ENCODE measurements at places on chromosomes 3 and 15. TPM values are rescaled to one million over a fixed set of nuclear protein-coding genes. Genes with fewer than 3 reads are reported as not detected.

The AMT gene
- 25.1 TPM for polyA plus RNA-seq

- DNase-seq, result peak; percentile 46
Measured at GRCh38 chr3:10758304-10759037, 57.6 kb upstream of the SLC6A11 start.

The SEMA6D gene
- not detected for polyA plus RNA-seq

DNA sequence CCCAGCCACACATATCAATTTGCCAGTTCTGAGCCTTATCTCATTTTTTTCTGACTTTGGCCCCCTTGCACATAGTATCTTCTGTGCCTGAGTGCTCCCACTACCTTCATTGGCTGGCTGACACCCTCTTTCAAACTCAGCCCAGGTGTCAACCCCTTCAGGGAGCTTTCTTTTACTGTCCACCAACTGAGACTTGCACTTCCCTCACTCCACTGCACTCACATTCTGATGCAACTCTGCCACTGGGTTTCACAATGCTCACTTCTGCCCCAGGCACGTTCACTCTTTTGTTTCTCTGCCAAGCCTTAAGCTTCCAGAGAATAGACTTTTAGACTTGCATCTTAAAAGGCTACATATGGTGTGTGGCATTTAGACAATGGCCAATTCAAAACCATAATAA, 101.5 kb upstream of the CBLB start:
- peak; percentile 54 for DNase-seq

GRCh38 chr3:195911946-195912270, 3.6 kb upstream of the TNK2 start:
- no peak for DNase-seq

DNA sequence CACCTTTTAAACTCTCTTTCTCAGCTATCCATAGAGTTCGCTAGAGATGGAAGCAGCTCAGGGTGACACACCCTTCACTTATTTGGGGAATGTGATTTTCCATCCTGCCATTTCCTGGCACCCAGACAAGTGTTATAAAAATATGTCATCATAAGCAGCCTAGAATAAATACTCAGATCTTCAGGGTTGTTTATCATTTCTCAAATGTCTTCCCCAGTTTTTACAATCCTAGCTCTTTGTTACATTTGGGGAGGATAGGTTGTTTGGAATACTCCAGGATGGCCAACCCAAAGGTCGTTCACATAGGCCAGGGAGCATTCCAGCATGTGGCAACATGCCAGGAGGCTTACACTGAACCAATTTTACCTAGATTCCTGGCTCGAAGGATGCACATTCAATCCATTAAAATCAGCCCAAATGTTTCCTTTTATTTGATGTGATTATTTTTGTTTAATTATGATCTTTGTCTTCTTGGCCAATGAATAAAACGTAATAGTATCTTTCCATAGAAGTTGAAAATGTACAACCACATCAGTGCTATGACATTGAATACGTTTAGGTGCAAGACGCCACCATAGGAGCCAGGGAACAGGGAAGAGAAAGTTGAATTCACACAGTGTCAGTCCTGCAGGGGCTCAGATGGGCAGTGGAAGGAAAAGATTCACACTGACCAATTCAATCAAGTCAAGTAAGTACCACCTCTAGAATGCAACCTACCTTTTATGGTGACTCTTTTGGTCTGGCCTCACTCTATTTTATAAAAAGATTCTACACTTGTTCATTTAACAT, 537.7 kb upstream of the MDFIC2 start:
- no peak for DNase-seq

The GATA2 gene
- 0.31 TPM for polyA plus RNA-seq

DNA sequence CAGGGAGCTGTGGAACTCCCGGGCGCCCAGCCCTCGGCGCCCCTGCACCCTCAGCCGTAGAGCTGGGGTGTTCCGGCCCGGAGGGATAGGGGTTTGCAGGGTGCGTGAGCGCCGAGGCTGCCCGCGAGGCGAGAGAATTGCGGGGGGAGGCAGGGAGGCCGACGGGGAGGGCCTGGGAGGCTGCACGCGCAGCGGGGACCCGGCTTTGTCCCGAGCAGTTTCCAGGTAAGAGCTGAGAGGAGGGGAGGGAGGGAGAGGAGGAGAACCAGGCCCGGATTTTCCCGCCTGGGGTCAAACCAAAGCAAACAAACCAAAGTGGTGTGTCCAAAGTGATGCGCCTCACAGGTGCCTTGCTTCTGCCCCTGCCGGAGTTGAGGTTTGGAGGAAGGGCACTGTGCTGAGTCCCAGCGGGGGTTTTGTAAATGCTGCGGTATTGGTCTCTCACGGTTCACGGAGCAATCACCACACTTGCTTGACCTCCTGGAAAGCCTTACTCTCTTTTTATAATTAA, 146.4 kb downstream of the TJP1 start:
- no peak for DNase-seq

DNA sequence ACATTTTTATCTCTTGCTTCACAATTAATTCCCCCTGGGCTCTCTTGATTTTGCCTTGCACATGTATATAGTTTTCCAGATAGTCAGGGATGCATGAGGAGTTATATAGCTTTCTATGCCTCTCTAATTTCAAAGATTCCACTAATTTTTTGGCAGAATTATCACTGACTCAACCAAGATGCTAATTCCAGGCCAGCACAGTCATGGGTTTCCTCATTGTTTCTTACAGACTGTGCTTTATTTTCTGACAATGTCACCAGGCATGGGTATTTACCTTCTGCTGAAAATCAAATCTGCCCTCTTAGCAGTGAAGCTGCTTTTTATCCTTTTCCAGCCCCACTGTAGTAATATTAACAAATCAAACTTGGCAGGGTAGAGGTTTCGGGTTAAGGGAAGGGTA, 1520.6 kb upstream of the CADM2 start:
- DNase-seq, result no peak

- DNase-seq, result no peak
Measured at GRCh38 chr15:65757256-65757655, 34.8 kb downstream of the DENND4A start.

The KBTBD13 gene
- not detected for polyA plus RNA-seq

DNA sequence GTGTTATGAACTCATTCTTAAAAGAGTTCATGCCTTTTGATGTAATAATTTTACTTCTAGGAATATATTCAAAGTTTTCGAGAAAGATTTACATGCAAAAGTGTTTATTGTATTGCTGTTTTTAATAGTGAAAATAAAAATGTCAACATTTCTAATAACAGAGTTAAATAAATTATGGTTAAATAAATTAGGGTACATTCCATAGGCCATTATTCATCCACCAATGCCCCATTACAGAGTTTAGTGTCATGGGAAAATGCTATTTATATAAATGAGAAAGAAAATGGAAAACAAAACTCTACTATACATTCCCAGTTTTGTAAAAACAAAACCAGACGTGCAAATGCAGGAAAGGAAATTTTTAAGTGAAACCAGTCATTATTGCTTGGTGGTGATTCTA, 538.1 kb upstream of the TBL1XR1 start:
- DNase-seq, result no peak

The SAMMSON gene
- polyA plus RNA-seq, result not detected

The SLC9A9 gene
- polyA plus RNA-seq, result 32.8 TPM

DNA sequence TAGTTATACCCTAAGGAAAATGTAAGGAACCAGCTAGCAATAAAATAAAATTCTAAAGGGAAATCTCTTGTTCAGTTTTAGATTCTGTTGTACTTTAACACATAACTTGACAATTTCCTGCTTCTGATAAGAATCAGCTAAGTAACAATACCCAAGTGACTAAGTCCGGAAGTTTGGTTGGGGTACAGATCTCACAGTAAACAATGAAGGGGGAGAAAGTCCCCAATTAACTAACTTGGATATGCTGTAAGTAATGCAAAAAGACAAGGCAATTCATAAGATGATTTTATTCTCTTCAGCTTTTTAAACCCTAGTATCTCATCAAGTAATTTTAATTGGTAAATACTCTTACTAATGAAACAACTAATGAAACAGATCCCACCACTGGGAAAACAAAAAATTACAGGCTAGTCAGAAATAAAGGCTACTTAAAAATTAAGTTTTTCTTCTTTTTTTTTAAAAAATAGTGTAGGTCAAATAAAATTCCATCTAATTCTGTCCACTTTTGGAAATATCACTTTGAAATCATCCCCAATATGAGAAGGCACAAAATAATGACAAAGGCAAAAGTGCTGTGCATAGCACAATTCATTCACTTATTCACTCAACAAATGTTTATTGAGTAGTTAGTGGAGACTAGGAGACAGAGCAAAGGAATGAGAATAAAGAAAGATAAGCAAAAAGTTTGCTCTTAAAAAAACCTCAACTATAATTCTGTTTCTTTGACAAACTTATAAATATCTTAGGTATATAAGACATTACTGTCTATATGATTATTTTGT, 37.8 kb upstream of the IL20RB start:
- DNase-seq, result no peak

GRCh38 chr3:26712211-26713026, 89.8 kb downstream of the LRRC3B start:
- DNase-seq, result no peak

GRCh38 chr3:99013777-99014315, 112.4 kb upstream of the DCBLD2 start:
- DNase-seq, result no peak

DNA sequence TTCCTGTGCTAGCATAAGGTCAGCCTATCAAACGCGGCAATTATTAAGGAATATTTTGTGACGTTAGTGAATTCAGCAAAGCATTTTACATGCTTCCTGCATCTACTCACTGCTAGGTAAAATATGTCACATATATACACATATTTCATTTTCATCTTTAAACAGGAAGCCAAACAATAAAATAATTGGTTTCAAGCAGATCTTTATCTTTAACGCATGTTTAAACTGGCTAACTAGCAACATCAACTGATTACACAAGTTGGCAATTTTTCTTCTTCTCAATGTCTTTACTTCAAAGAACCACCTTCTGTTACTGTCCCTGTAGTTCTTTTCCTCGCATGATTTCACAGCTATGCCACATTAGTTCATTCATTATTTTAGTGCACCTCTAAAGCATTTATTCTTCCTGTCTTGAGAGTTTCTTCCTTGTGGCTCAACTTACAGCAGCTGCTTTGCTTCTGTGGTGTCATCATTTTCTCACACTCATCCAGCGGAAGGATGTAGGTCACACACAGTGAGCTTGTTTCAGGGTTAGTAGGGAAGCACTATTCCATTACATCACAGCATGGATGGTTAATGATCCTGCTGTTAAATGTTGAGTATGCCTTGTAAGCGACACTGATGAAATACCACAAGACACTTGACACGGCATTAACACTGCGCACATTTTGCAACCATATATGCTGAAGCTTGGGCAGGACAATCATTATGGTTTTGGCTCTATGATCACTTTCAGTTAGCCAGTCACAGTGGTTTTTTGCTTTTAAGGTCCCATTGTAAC, 2.3 kb upstream of the BCHE start:
- DNase-seq, result no peak

DNA sequence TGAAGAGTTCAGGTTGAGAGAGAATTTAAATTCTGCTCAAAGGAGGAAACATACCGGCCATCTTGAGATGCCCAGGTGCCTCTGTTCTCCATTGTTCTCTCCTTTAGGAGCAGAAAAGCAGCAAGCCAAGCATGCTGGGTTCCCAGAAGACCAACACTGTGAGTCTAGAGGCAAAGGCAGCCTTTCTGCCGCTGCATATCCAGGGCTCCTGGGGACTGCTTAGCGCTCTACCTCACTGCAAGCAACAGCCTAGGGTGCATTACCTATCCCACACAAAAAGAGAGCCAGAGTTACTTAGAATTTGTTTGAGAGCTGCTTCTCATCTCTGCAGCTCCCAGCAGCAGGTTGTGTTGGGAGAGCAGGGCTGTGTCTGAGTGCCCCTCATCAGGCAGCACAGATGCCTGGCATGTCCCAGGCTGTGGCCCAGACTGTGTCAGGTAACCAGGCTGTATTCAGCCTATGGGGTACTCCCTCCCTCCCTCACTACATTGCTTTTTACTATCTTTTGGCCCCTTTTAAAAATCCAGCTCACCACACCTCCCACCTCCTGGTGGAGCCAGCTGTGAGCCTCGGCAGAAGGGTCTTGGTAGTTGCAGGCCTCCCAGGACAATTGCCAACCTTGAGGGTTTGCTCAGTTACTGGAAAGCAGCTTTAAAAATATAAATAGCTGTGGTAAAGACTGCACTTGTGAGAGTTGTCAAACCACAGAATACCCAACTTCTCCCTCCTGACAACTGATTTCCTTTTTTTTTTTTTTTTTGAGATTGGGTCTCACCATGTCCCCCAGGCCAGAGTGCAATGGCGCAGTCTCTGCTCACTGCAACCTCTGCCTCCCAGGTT, 30.2 kb downstream of the BCL2L10 start:
- DNase-seq, result no peak

DNA sequence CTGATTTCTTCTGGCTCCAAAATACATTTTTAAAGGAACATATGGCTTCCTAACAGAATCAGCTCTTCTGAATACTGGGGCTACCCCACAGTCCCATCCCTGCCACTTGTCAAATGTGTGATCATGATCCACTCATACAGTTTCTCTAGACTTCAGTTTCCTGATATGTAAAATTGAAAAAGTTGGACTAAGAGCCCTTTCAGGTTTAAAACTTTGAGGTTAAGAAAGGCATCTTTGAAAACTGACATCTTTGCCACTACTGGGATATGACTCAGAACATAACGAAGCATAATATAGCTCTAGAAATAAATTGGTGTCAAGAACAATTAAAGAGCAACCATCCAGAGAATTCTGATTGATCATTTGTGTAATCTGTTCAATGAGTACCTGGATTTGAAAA, 248.3 kb downstream of the IL5RA start:
- no peak for DNase-seq

GRCh38 chr3:152557302-152557999, 277.5 kb upstream of the P2RY1 start:
- DNase-seq, result no peak

The ZIC4 gene
- not detected for polyA plus RNA-seq

The HMG20A gene
- polyA plus RNA-seq, result 11.6 TPM

DNA sequence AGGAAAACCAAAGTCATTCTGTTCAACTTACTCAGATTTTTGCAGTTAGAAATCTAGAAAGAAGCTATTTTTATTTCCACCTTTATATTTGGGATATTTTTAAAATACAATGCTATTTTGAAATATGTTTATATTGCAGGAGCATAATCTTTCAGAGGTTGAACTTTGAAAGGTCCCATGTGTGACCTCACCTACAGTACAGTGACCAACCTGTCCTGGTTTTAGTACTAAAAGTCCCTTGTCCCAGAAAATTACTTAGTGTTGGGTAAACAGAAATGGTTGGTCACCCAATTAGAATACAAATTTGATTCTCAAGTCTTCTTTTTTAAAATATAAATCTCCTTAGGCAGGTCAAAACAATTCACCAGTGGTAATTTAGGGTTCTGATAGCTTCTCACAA, 141.6 kb upstream of the FRMD4B start:
- no peak for DNase-seq

The SLC28A2 gene
- not detected for polyA plus RNA-seq

DNA sequence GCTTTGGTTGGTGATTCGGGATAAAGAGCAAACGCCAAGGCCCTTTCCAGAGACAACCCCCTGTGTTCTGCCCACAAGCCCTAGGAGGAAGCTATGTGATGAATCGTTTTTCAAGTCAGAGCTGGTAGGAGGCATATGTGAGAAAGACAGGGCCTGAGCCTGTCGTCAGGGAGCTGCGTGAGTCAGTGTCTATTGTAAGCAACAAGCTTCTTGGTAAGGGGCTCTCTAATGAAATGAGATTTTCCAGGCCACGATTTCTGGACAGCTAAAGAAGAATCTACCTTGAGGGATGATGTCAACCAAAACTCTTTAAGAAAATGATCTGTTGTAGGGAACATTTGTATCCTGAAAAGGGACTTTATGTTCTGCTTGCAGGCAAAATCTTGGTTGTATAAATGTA, 318.9 kb upstream of the IL12A start:
- no peak for DNase-seq

The CTXN2 gene
- not detected for polyA plus RNA-seq

- DNase-seq, result no peak
Measured at GRCh38 chr3:147415874-147416273, 6.7 kb downstream of the ZIC1 start.
